Renal pelvis (tissue), 12 donors: ENCODE measurements at places on chromosomes 13 and 19. TPM values are rescaled to one million over a fixed set of nuclear protein-coding genes. Genes with fewer than 3 reads are reported as not detected.

GRCh38 chr19:572743-573518 is 535 bp downstream of the BSG start:
- DNase-seq: no peak

DNA sequence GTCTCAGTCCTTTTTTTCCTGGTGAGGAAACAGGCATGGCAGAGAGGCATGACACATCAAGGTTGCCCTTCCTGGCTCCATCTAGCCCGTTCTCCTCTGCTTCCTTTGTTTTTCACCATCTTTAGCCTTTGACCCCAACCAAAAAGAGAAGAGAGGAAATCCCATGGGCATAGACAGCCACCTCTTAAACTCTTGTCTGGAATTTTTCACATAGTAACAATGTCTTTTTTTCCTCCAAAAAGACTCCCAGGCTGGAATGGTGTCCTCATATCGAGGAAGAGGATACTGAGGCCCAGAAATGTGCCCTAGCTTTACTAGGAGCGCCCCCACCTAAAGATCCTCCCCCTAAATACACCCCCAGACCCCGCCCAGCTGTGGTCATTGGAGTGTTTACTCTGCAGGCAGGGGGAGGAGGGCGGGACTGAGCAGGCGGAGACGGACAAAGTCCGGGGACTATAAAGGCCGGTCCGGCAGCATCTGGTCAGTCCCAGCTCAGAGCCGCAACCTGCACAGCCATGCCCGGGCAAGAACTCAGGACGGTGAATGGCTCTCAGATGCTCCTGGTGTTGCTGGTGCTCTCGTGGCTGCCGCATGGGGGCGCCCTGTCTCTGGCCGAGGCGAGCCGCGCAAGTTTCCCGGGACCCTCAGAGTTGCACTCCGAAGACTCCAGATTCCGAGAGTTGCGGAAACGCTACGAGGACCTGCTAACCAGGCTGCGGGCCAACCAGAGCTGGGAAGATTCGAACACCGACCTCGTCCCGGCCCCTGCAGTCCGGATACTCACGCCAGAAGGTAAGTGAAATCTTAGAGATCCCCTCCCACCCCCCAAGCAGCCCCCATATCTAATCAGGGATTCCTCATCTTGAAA is at the start of gene GDF15:
Gene GDF15 (plus strand): TSS at position 484 of the 868 bp plus-strand sequence. CDS start 32 bp downstream, at position 516.
- DNase-seq: no peak

DNA sequence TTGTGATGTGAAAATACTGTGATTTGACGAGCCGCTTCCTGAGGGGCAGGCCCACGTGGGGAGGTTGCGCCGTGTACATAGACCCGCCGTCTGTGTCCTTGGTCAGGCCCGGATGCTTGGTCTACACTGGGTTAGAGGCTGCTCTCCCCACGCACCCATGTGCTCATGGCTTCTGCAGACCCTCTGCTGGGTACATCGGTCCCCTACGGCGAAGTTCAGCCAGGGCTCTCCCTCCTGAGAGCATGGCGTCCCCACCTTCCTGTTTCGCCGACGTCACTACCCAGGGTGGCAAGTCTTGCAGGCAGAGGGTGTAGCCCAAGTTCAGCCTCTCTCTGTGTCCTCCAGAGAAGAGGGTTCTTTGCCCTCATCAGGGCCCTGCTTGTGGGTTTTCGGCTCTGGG is 11.0 kb downstream of the COMP start:
- no peak for DNase-seq

GRCh38 chr13:97535614-97536013 is 101.6 kb downstream of the RAP2A start:
- DNase-seq: no peak

Gene GDF15
- 4.5 TPM for polyA plus RNA-seq

GRCh38 chr19:49432141-49433073 is 7.2 kb downstream of the GFY start:
- no peak for DNase-seq

DNA sequence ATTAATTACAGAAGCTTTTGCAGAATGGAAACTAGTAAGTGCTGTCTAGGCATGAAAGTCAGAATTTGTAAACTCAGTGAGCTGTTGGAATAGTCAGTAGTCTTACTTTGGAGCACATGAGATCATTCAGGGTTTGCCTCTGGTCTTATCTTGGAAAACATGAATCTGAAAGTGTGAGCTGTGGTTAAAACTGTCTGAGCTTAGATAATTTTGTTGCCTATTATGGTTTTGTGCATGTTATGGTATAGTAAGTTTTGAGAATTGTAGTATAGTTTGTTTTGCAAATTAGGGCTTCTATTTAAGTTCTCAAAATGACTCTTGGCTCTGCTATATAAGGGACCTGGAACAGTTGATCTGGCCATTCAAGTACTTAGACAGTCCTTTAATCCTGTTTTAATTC is 53.7 kb upstream of the TRPC4 start:
- no peak for DNase-seq

Gene DOCK6
- 49.6 TPM for polyA plus RNA-seq

DNA sequence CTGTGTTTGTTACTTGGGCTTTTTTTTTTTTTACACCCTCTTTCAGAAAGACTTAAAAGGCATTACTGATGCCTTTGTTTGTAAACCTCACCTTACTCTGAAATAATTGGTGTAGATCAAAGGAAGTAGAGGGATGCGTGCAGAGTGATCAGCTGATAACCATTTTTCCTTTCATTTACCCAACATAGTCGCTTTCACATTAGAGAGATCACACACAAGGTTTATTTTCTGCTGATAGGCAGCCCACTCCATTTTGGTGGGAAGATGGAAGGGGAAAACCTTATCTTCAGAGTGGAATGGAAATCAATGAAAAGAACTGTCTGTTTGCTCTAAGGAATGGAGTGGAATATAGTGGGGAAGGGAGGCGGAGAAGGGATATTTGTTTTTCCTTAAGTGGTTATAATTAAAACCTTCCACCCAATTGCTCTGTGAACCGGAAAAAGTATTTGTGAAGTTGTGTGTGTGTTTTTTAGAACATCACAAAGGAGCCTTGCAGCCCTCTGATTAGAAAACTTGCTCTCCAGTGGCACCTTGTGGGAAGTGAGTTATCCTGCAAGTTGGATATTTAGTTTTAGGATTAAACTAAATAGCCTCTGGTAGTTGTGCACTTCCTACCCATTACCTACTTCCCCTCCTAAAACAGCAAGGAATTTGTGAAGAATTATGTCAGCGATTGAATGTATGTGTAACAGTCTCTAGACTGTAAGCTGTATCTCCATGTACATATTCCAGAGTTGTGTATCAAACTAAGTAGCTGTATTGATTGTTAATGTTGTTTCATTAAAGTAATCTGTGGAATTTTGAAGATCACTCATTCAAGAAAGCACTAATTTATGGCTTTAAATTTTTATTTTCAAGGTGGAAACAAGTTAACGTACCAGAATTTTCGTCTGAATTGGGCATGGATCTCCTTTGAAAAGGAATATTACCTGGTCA is 76.8 kb downstream of the FREM2 start:
- DNase-seq: peak; percentile 61

Gene NLRP7
- 0.04 TPM for polyA plus RNA-seq

GRCh38 chr13:79171141-79172061 is 234.7 kb downstream of the RBM26 start:
- DNase-seq: no peak

Gene DGKH
- polyA plus RNA-seq: 10.1 TPM

GRCh38 chr19:4748589-4748988 is 24.9 kb upstream of the DPP9 start:
- no peak for DNase-seq

DNA sequence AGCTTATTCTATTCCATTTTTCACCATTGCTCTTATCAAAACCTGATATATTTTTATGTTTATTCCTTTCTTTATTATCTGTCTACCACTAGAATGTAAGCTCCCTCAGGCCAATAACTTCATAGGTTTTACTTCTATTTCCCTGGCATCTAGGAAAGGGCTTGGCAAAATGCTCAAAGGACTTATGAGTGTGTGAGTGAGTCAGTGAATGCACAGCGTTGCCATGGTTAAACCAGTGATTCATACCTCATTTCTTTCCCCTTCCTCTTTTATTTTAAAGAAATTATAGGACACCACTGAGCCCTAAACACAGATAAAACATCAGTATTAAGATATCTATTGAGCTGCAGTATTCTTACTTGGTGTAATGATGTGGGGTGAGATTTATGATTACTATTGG is 162.1 kb downstream of the GPC6 start:
- no peak for DNase-seq

- DNase-seq: no peak
Measured at GRCh38 chr19:38389101-38389925, 816 bp downstream of the SPRED3 start.

Gene MEIOSIN
- not detected for polyA plus RNA-seq

GRCh38 chr13:59424661-59425060 is 739.1 kb downstream of the DIAPH3 start:
- no peak for DNase-seq

Gene PSG1
- 0.07 TPM for polyA plus RNA-seq

DNA sequence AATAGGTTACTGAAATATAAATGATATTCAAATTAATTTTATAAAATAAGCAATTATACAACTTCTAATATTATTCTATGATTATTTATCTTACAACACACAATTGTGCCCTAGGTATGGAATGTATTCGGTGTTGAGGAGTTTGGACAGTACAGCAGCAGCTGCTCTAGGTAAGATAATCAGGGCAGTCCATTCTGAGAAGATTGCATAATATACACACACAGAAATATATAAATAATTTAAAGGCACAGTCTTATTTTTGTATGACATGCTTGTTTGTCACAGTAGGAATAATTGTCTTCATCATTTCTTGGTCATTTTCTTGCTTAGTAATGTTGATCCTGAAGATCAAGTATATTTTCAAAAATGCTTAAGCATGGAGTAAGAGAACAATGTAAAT is 849.4 kb upstream of the MIR17HG start:
- DNase-seq: no peak

Gene PROZ
- 4.8 TPM for polyA plus RNA-seq

DNA sequence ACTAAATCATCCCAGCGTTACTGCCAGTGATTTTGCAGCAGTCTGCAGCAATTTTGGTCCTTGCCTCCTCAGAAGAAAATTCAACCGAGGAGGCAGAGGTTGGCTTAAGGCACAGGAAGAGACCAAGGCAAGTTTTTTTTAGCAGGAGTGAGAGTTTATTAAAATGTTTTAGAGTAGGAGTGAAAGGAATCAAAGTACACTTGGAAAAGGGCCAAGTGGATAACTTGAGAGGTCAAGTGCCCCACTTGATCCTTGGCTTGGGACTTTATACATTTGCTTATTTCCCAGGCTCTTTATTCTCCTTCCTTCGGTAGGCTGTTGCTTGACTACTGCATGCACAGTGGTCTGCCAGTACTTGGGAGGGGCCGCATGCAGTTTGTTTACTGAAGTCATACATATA is 2.9 kb upstream of the ZNF134 start:
- DNase-seq: no peak

Gene ZNF570
- 9.1 TPM for polyA plus RNA-seq

GRCh38 chr13:41554180-41554579 is 96.8 kb downstream of the RGCC start:
- DNase-seq: no peak

DNA sequence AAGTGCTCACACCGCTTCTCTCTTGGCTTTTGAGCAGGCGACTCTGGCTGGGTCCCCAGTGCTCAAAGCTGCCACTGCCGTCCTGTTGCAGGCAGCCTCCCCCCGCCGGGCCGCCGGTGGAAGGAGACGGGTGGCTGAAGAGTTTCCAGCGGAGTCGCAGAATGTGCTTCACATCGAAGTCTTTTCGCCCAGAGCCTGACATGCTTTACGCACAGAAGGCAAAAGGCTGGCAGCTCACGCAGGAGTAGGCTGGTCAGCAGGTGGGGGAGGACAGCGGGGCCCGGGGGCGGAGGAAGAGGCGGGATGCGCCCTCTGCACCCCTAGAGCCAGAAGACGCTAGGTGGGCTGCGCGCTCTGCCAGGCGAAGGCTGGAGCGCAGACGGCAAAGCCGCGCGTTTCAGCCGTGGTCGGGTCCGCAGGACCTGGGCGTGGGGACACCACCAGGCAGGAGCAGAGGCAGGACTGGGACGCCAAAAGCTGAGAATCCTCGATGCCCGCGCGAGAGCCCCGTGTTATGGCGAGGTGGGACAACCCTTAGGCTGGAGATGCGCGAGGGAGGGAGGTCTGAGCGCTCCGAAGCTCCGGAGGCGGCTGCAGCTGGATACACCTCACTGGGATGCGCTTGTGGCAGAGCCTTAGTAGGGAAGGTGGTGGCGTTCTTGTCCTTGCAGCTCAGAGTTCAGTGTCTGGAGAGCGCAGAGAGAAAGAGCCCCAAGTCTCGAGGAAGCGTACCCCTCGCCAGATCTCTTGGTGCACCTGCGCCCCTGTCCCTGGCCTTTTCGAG is at the start of gene ATXN8OS:
Gene ATXN8OS (plus strand): TSS at position 329 of the 784 bp plus-strand sequence.
- peak; percentile 28 for DNase-seq

DNA sequence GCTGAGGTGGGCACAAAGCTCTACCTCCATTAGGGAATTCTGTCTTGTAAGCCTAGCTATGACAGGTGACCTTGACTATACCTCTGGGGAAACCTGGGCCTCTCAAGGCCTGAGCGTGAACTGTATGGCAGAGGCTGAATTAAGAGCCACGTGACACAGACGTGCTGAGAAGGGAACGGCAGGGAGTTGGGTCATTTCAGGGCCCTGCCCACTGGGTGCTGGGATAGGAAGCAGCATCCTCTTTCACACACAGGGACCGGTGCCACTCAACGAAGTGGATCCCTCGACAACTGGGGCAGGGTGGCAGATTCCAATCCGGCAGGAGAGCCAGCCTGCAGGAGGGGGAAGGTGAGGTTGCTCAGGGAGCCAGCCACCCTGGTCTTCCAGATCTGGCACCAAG is 9.2 kb downstream of the ASF1B start:
- no peak for DNase-seq

Gene PLPPR2
- polyA plus RNA-seq: 16.0 TPM

DNA sequence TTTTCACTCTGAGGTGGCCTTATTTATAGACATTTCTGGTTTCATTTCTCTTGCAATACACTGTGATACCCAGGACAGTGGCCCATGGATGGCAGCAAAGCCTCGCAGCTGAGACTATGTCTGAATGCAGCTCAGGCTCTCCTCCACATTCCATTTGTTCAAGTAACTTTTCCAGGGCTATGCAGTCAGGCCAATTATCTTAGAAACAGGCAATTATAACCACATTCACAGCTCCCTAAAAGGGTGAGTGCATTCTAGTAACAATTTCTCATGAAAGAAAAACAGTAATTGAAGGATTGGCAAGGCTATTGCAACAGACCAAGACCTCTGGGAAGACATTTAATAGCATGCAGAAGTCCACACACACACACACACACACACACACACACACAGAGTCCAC is 264.0 kb downstream of the TBC1D4 start:
- DNase-seq: no peak

DNA sequence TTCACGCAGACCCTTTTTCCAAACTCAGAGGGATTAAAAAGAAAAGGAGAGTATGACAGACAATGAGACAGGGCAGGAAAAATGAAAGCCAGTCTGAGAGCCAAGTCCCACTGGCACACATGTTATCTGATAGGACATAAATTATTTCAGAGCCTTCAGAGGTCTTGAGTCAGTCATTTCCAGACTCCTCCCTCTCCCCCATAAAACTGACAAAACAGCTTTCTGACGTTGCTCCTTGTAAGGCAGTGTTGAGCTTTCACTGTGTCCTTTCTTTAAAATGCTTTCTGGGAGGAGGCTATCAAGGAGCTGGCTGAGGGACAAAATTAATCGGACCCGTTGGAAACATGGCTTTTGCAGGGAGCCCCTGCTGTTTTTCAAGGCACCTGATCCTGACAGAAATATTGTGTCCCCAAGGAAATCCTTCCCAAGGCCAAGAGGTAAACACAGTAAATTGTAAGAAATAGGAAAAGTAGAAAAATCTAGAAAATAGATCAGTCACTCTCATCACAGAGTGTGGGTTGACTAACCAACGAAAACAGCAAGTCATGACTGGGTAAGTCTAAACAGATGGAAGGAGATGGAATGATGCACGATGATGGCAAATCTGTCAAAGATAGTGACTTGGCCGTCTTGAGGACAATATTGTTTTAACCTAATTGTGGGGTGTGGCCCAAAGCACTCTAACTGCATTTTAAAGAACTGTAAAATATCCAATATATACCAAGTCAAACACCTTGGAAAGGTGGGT is 89.7 kb downstream of the DCT start:
- peak; percentile 42 for DNase-seq

Gene PRRG2
- 8.2 TPM for polyA plus RNA-seq
